ENCODE measurements at places on chromosomes 4 and X.

- no peak for DNase-seq
Observed at GRCh38 chrX:46849933-46850332, 13.1 kb downstream of the RP2 start.

GRCh38 chrX:10146346-10146745 is 10.4 kb upstream of the CLCN4 start:
- DNase-seq: no peak

- no peak for DNase-seq
Observed at GRCh38 chr4:74777531-74777930, 16.8 kb downstream of the BTC start.

GRCh38 chr4:14168919-14169318 is 541.4 kb upstream of the BOD1L1 start:
- no peak for DNase-seq

DNA sequence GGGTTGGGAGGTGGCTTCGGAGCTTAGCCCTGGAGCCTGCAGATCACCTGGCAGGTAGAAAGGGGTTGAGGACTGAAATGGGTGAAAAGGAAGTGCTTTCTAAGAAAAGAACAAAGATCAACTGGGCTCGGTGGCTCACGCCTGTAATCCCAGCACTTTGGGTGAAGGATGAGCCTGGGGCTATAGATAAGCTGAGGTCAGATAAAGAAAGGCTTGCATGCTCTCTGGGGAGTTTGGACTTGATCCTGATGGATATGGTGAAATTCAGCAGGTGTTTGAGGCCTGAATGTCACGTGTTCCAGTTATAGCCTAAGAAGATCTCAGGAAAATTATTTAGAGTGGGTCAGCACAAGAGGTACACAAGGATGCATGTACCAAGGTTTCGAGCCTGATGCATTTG is 40.8 kb downstream of the SLC34A2 start:
- no peak for DNase-seq

GRCh38 chr4:17665346-17665745 is 50.9 kb downstream of the MED28 start:
- no peak for DNase-seq

DNA sequence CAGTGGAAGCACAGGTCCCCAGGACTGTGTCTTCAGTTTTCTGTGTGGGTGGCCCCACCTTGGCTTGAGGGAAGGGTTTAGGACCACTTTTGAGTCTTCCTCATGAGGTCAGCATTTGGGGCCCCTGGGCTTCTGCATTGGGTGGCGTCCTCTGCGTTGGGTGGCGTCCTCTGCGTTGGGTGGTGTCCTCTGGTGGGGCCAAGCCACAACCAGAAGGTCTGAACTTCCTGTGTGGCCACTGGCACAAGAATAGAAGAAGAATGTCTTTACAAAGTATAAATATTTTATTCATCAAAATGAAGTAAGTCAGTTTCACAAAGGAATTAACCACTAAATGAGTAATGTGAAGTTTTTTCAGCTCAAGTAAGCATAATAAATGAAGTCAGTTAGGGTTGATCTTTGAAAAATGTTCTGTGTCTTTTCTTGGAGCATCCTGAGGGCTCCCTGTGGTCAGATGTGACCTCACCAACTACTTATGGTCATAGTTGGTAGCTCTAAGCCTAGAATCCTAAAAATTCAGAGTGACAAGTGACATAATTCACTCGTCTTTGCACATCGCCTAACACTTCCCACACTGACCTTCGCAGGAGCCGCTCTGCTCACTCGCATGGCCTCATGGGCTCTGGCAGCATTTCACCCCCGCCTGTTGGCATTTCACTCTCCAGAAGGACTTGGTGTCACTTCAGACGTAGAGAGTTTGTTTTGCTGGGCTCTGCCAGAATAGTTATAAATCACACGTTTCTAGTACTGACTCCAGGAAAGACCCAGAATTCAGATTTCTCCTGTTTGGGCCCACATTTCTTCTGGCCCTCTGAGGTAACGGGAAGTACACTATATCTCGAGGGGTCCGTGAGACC is 39.0 kb upstream of the HGFAC start:
- no peak for DNase-seq

- no peak for DNase-seq
Observed at GRCh38 chr4:103484521-103484920, 235.3 kb downstream of the TACR3 start.

DNA sequence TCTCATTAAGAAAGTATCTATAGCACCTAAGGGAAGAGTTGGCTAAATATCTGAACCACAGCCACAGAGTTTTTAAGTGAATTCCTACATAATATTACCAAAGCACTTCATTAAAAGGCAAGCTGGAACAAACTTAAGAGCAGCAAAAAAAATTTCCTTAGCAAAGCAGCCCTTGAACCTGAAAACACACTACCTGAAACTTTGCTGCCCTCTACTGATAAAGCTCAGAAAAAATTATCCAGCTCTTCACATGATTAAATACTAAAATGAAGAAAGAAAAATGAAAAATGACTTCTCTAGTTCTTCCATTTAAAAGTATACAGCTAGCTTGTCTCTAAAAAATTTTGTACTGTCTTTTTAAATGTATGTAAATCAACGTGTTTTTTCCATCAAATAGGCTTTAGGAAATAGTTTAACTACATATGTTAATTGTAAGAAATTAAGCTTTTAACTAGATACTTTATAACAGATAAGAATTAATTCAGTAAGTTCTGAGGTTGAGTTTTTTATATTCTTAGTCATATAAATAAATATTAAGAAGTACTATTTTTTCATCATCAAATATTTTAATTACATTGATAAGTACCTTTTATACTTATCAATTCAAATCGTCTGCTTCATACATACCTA is 156.1 kb downstream of the STPG2 start:
- DNase-seq: no peak

GRCh38 chr4:128031756-128032384 is 29.2 kb upstream of the LARP1B start:
- DNase-seq: no peak

GRCh38 chr4:815464-816146 is 10.3 kb downstream of the CPLX1 start:
- no peak for DNase-seq

GRCh38 chr4:185582651-185583400 is 47.5 kb upstream of the PDLIM3 start:
- no peak for DNase-seq

DNA sequence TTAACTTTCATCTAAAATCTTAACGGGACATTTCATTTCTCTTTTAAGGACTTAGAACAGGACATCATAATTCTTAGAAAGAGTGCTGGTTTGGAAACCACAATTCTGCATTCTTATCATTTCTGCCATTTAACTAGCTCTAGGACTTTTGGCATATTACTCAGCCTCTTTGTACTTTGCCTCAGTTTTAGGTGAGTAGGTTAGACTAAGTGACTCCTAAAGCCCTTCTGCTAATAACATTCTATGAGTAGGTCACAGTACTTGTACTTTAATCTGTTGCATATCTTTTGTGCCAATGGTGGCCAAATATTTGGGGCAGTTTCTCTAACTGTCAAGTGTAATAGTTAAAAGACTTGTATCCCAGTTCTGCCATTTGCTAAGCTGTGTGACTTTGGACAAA is 115.4 kb upstream of the NUDT6 start:
- DNase-seq: no peak

GRCh38 chr4:1407657-1408333 is 1.6 kb upstream of the NKX1-1 start:
- DNase-seq: no peak

DNA sequence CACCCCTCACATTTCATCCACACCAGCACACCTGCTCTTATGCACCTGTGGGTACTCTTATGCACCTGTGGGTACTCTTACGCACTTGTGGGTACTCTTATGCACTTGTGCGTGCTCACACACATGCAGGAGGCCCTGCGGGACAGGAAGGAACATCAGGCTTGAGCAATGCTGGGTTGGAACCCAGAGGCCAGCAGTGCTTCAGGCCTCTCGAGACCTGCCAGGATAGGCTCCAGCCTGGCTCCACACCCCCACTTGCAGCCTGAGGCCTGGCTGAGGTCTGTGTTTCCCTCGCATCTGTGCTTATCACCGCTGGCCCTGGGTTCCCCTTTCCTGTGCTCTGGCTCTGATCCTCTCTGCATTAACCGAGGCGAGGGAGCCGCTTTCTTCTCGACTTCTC is 34.7 kb downstream of the SORCS2 start:
- no peak for DNase-seq

DNA sequence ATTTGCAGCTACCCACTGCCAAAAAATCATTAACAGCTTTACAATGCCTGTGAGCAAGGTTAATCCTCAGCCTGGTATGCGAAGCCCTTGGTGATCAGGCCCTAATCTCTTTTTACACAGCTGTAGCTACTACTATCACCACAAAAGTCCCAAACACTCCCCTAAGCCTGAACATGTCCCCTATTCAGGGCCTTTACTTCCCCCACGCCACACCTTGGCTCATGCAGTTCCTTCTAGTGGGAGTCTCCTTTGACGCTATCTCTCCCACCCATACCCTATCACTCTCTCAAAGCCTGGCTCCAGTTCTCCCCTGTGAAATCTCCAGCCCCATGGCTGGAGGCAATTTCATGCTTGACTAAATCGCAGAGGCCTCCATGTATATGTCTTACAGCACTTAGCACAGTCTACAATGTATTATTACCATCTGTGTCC is 90.6 kb upstream of the CBR4 start:
- DNase-seq: no peak

DNA sequence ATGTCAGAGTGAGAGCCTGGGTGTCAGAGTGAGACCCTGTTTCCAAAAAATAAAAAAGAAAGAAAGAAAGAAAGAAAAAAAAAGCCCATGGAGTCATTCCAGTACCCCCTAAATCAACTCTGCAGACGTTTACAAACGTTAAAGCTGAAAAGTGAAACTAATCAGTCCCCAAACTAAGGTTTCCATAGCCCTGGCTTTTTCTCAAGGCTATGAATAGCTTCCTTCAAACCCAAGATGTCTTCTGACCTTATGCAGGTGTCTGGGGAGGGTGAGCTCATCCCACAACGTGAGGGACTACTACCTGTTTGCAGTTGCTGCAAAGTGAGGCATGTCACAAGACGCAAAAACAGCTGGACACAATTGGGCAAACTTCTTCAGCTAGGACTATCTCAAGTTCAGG is 144.0 kb downstream of the SH3KBP1 start:
- no peak for DNase-seq

GRCh38 chrX:11532291-11533078 is 133.2 kb downstream of the ARHGAP6 start:
- no peak for DNase-seq

DNA sequence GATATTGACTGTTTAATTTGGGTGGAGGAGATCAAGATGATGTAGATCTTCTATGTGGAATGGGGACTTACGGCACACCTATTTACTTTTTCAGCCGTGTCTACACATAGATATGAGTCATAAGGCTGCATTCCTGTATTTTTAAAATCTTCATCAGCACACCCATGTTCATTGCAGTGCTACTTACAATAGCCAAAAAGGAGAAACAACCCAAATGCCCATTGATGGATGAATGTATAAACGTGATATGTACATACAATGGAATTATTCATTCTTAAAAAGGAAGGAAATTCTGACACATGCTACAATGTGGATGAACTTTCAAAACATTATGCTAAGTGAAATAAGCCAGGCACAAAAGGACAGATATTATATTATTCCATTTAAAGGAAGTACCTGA is 98.6 kb downstream of the AASDH start:
- DNase-seq: no peak

GRCh38 chr4:156217236-156217635 is 263.6 kb upstream of the CTSO start:
- no peak for DNase-seq

DNA sequence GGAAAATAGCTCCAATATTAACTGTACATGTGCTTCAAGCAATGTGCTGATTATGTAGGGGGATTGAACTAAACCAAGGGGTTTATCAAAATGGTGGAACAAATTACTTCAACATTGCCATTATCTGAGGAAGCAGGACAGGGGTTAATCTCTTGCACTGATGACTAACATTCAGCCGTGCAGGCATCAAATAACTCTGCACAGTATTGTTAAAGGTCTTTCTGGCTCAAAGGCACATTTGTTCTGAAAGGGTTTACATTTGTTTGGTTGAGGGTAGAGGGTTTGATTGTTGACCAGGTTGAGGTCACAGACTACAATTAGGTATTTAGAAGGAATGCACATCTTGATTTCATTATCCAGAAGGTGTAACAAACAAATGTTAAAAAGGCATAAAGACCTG is 32.2 kb upstream of the CCSER1 start:
- DNase-seq: no peak

DNA sequence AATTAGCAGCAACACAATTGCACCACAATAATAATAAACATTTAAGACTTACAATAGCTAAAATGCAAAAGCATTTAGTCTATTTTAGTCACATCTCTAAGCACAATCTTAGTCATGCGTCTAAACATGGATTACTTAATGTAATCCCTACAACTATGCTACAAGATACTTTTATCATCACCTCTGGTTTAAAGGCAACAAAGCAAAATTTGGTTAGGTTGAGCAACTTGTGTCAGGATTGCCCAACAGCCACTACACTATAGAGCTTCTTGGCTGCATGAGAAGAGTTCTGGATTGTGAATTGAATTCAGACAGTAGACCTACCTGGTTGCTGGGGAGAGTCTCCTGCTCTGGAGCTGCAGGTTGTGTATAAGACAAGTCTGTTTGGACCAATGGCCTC is 146.5 kb upstream of the PUDP start:
- no peak for DNase-seq

DNA sequence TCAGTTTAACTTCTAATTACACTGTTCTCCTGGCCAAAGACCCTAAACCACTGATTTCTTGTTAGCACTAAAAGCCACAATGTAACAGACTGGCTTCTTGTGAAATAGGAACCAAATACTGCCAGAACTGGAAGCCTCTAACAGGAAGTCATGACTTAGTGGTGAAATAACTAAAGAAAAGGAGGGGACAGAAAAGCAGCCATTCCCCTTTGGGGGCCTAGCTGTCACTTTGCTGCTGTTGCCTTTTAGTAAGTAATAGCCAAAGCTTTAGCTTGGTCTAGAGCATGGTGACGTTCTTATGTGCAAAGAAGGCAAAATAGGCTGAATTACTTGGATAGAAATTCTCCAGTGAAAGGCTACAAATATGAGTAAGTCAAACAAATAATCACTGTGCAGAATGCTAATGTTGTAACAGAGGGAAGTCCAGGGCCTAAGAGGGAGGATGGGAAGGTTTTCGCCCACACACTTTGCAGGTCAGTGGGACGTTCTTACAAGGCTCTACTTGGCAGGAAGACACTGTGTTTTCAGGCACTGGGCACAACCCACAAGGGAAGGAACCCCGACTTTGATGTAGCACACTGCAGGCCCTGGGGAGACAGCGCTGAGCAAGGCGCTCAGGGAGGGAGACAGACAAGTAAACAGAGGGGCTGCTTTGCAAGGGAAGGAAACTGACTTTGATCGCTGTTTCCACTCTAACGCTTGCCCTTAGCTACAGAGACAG is 16.7 kb downstream of the GAB3 start:
- no peak for DNase-seq

Measured in activated gamma-delta T cell treated with anti-CD3 and anti-CD28 coated beads, Interleukin-2, amount 50 U/mL, for 16 hours (primary cell).